ENCODE measurements at places on chromosomes 11 and 22.

DNA sequence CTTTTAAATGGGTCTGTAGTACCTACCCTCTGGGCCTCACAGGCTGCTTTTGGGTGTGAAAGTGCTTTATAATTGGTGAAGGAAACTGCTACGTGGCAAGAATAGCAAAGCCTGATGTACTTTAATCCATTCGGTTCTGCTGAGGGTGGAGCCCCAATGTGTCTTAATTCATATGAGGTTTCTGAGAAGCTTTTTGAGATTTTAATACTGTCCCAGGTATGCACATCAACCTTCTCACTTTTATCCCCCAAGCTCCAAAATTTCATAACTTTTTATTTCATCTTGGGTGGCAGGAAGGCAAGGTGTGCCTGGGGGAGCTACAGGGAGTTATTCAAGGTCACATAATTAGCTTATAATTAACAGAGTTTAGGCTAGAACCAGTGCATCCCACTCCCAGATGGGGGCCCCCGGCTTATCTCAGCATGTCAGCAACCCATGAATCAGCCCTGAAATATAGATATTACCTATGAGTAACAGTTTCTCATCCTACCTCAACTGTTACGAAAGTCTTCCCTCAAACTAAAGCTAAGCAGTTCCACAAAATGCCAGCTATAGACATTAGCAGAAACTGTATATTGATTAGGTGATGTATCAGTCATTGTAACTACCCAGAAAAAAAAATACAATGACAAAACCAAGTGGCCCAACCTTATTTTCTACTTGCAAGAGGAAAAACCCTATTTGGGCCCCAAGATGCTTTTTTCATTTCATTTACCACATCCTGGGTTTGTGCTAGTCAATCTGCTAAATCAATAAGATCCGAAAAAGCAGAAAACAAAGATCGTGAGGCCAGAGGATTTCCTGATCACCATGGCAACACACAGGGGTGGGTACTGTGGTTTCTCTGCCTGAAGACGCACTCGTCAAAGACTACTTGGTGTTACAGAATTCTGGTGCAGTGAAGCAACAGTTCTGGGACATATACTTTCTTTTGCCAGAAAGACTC is 26.7 kb downstream of the CD44 start:
- DNase-seq = peak; percentile 51

- DNase-seq = no peak
These were observed 332.4 kb upstream of the ARHGAP42 start for GRCh38 chr11:100354736-100355135.

- DNase-seq = no peak
These were observed 155.9 kb upstream of the TBCEL start for GRCh38 chr11:120867988-120868387.

DNA sequence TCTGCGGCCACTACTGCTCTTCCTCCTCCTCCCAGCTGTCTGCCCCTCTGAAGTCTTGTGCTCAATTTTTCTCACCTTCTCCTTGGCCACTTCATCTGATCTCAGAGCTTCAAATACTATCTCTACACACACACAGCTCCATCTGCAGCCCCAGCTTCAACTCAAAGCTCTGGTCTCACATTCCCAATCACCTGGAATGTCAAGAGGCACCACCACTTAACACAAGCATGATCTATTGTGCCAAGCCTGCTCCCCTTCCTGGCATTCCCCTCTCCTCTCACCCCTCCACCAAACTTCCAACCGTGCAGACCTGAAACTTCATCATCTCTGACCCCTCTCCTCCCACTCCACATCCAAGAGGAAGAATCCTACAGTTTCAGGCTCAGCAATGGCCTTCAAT is 17.5 kb downstream of the NRXN2 start:
- no peak for DNase-seq

DNA sequence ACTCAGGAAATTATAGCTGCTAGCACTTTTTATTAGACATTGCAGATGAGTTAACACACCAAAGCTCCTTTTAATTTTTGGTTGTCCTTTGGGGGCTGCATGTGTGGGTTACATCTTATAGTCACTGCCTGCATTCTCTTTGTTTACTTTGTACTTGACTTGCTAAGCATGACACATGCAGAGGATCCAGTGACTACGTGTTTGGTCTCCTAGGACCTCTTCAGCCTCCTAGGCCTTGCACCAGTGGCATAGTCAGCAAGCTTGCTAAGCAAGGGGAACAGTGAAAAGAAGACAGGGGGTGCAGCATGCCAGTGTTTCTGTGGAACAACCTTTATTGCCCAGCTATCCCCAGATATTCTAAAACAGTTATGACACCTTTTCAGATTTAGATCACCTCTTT is 108.2 kb downstream of the PAX6 start:
- peak; percentile 5 for DNase-seq

GRCh38 chr11:59141673-59142460 is 789 bp upstream of the FAM111A start:
- DNase-seq = peak; percentile 70

Data from GM03348 (cell line).